GM04503 (cell line): ENCODE measurements at places on chromosomes 6 and 20.

GRCh38 chr20:49729780-49730179 is 16.1 kb upstream of the B4GALT5 start:
- peak; percentile 76 for DNase-seq

GRCh38 chr20:1509237-1509636 is 18.0 kb upstream of the SIRPB2 start:
- no peak for DNase-seq

- DNase-seq, result no peak
Observed at GRCh38 chr20:64232794-64233193, 22.8 kb upstream of the PCMTD2 start.

DNA sequence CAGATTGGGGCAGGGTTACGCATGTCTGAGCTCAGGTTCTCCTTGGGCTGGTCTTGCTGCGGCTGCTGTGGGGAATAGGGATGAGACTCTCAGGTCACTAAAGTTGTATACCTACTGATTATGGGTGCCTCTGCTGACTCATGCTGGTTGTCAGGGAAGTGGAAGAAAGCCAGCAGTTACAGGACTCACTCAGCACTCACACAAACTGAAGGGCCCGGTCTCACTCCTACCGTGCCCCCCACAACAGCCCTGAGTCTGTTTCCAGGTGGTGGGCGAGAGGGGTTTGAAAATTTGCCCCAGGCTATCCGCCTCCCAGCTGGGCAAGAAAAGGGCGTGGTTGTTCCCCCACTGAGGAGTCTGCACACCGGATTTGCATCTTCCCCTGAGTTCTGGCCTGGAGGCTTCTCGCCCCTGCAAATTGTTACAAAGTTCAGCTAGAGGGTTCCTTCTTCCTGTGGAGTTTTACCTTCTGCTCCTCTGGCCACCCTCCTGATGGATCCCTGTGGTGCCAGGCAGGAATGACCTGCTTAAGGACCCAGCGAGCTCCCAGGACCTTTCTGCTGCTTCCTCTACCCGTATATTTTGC is 659.2 kb downstream of the HDGFL1 start:
- DNase-seq, result no peak

- no peak for DNase-seq
Observed at GRCh38 chr6:4032475-4032874, 46.5 kb downstream of the FAM217A start.

DNA sequence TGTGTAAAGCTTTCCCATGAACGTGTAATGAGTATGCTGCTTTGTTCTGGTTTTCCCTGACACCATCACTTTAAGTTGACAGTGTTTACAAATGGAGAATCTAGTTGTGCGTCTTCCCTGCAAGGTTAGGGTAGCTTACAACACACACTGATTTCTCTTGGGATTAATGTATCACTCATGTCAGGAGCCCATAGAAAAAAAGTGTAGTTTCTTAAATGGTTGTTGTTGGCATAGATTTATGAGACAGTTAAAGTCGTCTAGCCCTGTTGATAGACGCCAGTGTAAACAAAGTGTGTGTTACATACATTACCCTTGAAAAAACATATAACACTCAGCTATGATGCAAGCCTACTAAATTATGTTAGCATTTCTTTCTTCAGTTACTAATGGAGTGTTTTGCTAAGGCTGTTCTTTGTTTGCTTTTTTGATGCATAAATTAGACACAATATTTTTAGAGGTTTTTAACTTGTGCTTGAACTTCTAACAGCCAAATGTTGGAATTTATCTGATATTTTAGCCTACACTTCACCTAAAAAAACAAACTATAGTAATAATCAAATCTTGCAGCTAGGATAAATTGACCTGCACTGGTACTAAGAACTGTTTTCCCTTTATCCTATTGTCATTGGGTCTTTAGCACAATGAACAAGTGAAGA is 88.6 kb downstream of the RNF217 start:
- DNase-seq, result no peak

DNA sequence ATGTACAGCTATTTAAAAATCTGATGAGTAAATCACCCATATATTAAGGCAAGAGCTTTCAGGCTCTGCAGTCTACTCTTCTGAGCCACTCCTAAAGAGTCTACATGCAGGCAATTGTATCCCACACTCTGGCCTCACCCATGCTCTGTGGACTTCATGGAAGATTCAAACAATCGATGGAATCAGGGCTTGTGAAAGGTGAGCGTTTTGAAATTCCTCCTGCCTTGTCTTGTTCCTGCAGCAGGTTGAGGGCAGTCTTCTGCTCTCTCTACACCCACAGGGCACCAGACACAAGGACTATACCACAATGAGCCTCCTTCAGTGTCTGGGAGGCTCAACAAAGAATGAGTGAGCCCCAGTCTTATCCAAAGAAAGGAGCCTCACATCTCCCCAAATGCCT is 51.1 kb downstream of the TBC1D7 start:
- DNase-seq, result no peak

GRCh38 chr6:100453701-100454521 is 10.8 kb downstream of the SIM1 start:
- no peak for DNase-seq

DNA sequence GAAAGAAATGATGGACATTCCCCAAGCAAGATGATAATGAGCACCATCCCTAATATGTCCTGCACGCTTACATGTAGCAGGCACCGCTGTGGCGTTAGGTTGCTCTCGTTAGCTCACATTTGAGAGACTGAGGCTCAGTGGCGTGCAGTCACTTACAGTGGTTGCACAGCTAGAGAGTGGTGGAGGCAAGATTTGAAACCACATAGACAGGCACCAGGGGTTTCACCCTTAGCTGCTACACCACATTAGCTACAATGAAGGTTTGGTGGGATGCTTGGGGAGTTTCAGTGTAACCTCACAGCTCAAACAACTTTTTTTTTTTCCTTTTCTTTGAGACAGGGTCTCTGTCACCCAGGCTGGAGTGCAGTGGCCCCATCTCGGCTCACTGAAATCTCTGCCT is 3.7 kb downstream of the COX4I2 start:
- no peak for DNase-seq

GRCh38 chr6:165742047-165742446 is 79.0 kb upstream of the PDE10A start:
- DNase-seq, result no peak

DNA sequence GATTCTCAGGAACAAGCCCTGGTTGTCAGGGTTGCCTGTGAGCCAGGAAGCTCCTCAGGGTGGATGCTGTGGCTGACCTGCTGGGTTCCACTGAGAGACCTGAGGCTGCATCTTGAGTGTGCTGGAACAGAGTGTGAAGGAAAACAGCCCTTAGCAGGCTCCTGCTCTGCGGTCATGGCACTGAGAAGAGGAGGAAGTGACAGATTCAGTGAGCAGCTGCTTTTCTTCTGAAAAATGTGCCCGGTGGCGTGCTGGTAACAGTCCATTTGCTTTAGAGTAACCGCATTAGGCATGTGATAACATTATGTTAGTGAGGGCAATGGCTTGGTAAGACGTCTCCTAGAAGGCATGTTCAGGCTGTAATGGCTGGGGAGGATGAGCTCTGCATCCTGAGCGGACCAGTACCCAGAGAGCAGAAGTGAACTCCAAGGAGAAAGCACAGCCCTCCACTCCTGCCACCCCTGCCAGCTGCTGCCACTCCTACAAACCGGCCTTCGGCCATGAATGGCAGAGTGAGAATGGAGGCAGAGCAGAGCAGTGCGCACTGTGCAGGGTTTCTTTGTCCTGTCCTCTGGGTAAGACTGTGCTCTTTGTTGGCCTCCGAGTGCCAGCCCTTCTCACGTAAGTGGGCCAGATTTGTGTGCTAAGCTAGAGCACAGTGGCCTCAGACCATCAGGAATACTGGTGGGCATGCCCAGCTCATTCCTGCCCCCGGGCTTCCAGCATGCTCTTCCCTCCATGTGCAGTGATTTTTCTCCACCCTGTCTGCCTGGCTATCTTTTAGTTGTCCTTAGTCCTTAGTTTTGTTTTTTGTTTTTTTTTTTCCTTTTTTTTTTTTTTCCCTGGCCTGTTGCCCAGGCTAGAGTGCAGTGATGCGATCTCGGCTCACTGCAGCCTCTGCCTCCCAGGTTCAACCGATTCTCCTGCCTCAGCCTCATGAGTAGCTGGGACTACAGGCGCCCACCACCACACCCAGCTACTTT is 98.1 kb upstream of the VSTM2L start:
- DNase-seq, result no peak

DNA sequence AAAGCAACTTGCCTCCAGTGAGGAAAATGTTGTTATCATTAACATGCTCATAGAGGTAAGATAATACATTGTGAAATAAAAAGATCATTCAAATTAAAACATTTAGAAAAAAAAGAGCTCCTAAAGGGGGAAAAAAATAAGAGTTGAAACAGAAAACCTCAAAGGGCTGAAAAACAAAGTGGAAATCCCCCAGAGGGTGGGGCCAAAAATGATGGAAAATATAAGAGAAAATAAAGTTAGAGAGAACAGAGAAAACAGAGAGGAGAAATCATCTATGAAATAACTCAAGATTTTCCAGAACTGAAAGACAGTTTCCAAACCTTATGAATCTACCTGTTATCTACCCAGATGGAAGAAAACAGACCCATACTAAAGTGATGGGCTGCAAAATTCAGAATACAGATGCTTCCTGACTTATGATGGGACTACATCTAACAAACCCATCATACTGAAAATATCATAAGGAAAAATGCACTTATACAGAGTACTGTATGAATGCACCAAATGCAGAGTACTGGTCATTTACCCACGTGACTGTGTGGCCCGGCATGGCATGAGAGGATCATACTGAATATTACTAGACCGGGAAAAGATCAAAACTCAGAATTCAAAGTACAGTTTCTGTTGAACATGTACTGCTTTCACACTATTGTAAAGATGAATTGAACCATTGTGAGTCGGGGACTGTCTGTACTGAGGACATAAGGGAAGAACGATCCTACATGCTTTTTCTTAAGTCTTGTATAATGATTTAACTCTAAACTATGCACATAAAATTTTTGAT is 4.0 kb downstream of the ZBTB24 start:
- DNase-seq, result no peak

DNA sequence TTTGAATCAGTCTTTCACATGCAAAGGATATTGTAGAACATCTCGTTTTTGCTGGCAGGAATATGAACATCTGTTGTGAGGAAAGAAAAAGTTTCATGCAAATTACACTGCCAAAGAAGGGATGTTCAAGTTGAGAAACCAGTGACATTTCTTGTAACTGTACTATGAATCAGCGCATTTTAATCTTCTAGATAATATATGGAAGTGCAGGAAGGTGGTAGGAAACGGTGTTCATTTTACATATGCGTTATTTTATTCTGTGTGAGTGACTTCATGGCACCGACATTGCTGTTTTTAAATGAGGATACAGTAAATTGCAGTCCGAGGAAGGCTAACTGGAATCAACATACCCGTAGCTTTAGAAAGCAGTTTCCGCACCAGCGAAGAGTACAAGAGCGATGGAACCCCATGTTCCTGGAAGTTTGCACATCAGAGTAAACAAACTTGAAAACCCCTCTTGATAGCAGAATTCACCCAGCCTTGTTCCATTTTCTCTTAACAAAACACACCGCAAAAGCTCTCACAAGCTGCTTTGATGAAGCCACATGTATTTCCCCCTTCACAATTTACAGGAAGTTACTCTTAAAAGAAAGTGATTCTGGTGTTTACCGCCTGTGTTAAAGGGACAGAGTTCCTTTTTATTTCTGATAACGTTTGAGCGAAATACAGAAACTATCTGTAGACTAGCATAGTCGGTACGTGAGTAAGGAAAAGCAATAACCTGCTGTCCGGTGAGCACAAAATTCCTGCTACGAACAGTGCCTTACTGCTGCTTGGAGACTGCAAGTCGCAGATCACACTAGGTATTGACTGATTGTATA is 11.5 kb downstream of the PRDM1 start:
- no peak for DNase-seq

DNA sequence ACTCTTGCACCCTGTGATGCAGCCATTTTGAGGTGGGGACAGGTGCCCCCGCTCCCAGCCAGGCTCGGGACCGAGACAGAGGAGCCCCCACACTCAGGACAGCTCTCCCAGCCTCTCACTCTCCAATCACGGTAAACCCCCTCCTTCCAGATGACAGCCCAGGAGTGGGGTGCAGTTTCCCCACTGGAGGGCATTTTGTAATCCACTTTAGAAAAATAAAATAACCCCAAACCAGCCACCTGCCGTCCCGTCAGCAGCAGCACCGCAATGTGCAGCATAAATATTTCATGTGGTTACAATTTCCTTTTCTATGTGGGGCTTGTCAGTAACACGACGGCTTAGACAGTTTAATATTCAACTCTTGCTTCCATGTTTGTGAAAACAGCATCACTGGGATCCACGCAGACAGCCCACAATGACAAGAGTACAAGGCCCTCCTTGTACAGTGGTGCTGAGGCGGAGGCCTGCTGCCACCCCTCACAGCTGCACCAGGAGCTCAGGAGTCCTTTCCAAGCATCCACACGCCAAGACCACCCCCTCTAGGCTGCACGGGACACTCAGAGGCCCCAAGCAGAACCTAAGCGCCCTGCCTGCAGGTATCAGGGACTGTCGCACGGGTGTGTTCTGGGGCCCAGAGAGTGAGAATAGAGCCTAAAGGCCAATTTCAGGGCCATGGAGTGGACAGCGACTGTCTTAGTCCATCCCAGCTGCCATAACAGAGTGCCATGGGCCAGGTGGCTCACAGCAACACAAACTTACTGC is 116.7 kb downstream of the JPH2 start:
- no peak for DNase-seq

DNA sequence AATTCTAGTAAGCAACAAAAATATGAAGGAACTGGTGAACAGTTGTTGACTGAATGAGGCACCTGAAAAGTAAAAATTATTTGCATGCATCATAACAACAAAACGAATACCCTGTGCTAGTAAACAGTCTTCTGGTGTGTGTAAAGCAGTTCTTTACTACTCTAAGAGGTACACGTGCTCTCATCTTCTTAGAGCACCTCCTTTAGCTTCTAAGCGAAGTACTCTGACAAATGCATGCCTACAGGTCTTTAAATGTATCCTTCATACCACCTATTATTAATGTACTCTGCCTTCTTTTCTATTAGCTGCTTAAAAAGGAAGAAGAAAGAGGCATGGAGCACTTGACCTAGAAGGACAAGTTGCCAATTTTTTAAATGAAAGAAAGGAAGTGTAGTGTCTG is 32.2 kb upstream of the MYB start:
- no peak for DNase-seq

DNA sequence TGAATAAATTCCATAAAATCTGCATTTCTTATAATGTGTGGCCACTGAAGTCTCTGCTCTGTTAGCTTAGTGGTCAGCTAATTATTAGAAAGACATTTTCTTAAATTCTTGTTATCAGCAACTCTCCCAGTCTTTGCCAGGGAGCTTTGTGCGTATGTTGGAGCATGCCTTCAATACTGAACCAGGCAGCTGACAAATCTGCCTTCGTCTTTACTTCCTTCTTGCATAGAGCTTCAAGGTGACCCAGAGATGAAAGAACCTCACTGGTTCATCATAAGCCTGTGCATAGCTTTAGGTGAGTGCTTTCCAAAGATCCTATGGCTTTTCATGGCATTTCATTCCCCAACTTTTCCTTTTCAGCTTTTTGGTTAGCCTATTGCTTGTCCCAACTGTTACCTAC is 43.0 kb upstream of the NELFCD start:
- DNase-seq, result no peak

DNA sequence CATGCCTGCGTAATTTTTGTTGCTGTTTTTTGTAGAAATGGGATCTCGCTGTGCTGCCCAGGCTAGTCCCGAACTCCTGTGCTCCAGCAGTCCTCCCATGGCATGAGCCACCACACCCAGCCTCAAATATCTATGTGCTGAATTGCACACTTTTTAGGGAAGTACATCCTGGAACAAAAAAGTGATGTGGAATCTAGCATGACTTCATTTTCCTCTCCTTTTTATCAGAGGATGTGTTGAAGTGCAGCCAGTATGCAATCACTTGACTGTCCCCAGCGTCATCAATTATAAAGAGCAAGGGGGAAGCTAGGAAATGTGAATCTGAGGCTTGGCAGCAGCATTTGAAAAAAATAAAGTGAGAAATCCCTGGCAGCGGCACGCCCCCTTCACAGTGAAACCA is 6.4 kb upstream of the EXOC2 start:
- DNase-seq, result no peak
